ENCODE measurements at places on chromosomes 1 and 21.

DNA sequence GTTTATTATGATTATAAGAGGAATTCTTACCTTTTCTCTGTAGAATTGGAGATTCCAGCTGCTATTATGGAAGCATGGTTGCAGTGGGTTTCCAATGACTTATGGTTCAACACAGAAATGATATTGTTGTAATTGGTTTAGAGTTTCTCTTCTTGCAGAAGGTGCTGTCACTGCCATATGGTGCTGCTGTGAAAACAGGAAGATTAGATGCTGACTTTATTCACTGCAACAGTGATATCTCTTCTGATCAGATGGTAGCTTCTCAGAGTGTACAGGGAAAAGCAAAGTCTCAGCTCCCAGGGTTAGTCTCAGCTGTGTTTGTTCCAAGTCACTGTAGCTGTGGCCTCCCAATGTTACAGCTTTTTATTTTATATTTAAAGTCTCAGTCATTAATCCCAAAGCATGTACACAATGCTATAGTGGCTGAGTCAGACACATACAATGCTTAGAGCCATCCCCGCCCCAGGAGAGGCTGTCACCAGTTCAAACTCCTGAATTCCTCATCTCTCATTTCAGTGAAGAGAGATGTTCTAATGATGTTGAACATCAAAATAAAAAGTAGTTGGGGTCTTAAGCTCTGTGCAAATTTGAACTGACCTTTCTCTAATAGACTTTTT lies 42.7 kb upstream of the RGS2 start:
- no peak for DNase-seq

GRCh38 chr1:18422076-18422777 lies 58.5 kb upstream of the KLHDC7A start:
- DNase-seq, result no peak

DNA sequence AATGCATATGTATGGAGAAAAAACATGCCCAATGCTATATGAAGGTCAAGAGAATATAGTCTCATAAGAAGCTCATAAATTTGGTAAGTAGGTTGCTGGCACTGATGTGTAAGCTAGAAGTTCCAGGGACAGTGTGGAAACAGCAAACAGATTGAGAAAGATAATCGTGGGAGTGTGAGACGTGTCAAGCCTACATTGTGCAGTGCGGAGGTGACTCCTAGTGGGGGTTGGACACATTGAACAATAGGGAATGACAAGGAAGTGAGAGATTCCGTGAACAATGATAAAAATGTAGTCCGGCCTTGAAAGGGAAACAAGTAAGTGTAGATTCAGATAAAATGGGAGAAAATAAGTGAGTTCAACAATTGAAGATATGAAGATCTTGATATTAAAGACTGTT lies 788.4 kb upstream of the PRMT6 start:
- no peak for DNase-seq

GRCh38 chr21:17560377-17561025 lies 47.7 kb downstream of the CXADR start:
- no peak for DNase-seq

GRCh38 chr1:36203027-36203553 lies 21.2 kb upstream of the THRAP3 start:
- no peak for DNase-seq

DNA sequence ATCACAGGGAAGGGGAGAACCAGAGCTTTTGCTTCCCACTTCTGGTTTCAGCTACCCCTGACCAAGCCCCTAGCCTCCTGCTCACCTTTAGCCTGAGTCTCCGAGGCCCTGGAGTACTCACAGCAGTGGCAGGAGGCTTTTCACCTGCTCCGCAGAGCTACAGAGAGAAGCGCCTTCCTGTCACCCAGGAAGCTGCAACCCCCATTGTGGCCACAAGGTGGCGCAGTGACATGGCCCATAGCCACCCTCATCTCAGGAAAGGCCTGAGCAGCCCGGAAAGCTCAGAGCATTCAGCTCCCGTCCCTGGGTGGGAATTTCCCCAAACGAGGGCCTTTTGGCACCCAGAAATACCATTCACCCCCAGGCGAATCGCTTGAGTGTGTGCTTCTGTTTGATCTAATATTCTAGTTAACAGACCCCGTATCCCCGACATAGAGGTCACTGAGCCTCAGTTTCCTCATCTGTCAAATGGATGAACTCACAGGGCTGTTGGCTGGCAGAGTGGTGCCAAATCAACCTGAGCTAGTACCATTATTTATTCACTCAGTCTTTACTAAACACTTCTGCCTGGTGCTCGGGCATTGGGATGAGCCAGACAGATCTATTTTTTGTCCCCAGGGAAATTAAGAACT lies 25.3 kb downstream of the A3GALT2 start:
- DNase-seq, result peak; percentile 79

GRCh38 chr1:57536749-57537423 lies 113.0 kb upstream of the DAB1 start:
- no peak for DNase-seq

DNA sequence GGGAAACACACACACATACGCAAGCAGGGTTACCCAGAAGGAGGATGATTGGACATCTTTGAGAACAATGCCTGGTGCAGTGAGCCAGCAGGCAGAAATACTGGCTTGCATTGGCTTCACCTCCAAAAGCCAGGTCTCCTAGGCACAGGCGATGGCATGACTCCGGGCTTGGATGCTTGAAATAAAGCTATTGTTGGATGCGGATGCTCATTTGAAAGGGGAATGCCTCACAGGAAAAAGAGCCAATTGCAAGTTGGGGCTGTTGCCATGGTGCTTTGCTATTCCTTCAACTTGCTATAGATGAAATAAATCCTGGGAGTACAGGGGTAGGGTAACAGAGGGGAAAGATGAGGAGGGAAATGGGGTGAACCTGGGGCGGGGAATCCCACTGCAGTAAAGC lies 180.7 kb upstream of the SGIP1 start:
- DNase-seq, result no peak

GRCh38 chr1:180956028-180956640 lies 43.4 kb downstream of the KIAA1614 start:
- no peak for DNase-seq

DNA sequence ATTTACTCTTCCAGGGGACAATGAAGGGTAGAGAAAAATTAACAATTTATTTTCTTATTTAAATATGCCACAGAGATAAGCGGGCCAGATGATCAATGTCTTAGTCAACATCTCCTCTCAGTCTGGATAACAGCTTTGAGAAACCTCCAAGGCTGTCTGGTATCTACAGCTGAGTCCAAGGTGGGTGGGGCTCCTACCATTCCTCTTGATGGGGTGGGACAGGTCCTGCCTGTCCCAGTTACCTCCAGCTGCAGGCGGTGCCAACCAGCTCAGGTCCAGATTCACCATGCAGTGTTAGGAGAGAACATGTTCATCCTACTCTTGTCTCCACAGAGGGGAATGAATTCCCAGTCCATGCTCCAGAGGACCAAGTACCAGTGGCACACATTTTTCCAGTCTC lies 21.1 kb downstream of the CSMD2 start:
- no peak for DNase-seq

DNA sequence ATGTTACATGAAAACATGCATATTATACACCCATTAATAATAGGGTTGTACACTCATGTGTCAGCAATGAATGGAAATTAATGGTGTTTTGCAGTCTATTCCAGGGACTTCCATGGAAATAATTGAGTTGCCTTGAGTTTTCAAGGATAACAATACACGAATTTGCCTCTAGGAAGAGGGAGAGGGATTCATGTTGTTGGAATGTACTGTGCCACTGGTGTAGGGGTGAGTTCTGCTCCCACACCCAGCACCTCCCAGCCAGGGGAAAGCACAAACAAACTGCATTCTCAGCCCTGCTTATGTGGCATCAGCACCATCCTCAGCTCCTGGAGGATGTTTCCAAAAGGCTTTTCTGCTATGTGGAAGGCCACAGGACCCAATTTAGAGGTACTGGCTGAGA lies 57.8 kb downstream of the BCAR3 start:
- no peak for DNase-seq

GRCh38 chr1:206800411-206800810 lies 28.1 kb upstream of the IL10 start:
- DNase-seq, result no peak

GRCh38 chr21:33126569-33126968 lies 56.6 kb downstream of the OLIG1 start:
- no peak for DNase-seq

- no peak for DNase-seq
These were observed 60.6 kb upstream of the STUM start for GRCh38 chr1:226487921-226488320.

- no peak for DNase-seq
These were observed 3.3 kb downstream of the GPR153 start for GRCh38 chr1:6257541-6258069.

GRCh38 chr1:227069490-227069889 lies 129.4 kb downstream of the COQ8A start:
- no peak for DNase-seq

DNA sequence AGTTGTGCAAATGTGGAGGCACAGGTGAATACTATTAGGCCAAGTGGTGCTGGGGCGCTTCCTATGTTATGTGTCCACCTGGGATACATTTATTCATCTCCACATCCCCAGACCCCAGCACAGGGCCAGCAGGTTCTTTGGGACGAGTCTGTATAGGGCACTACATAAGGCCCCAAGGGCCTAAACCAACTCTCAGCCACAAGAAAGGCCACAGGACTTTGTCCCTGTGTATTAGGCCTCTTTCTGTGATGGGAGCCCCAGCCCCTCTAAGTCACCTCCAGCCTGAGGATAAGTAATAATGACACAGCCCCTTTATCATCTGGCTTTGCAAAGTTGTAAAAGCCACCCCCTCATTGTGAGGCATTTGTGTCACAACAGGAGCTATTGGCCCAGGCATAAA lies 79.2 kb upstream of the CD1D start:
- DNase-seq, result no peak

- DNase-seq, result no peak
These were observed 39.8 kb downstream of the RGS13 start for GRCh38 chr1:192675716-192676115.

DNA sequence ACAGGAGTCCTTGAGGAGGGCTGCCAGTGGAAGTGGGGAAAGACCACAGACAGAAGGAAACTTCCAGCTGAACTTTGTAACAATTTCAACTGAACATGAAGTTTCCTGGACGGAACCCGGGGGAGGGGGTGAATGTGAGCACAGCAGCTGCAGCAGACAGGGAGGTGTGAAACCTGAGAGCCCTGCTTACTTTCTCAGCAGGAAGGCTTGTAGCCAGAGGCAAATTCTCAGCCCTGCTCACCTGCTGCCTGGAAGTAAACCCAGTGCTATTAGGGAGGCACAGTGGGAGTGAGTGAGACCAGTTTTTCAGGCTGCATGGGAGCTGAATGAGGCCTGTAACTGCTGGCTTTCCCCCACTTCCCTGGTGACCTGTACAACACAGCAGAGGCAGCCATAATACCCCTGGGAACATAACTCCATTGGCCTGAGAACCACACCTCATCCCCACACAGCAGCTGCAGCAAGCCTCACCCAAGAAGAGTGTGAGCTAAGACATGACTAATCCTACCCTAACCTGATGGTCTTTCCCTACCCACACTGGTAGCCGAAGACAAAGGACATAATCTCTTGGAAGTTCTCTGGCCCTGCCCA lies 9.6 kb upstream of the SPRR2F start:
- DNase-seq, result no peak

GRCh38 chr1:228163007-228163753 lies 2.4 kb upstream of the IBA57 start:
- no peak for DNase-seq

- DNase-seq, result no peak
These were observed 20.8 kb upstream of the JAK1 start for GRCh38 chr1:64986903-64987871.

DNA sequence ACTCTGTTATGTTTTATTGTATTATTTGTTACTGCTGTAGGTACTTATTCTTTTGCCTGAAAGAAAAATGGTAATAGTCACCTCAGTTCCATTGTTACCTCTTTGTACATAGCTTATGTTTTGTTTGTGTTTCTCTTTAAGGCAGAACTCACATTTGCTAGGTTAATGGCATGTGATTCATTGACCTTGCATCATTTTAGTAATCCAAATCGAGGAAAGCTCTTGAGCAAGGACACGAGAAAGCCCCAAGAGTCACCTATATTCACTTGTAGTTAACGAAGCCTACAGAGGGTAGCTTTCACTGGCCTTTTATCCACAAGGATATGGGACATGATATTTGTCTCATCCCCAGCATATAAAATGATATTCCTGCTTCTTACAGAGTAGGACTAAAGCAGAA lies 1765.2 kb downstream of the NCAM2 start:
- no peak for DNase-seq

DNA sequence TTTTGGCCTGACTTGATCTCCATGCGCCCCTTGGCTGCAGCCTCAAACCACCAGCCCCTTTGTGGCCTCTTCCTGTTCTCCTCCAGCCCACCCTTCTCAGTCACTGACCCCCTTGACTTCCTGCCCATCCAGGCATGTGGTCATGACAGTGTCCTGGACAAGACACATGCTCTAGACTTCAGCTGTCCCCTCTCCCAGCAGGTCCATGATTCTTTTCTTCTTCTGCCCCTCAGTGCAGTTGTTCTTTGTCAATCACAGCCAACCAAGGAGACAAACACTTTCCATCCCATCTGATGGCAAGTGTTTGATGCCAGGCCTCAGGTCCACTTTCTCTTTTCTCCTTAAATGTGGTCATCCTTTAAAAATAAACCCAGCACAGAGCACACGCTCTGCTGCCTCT lies 49.7 kb downstream of the SYT6 start:
- DNase-seq, result no peak

- DNase-seq, result no peak
These were observed 641 bp upstream of the ZBTB21 start for GRCh38 chr21:42010507-42011495.

- no peak for DNase-seq
These were observed 100.1 kb downstream of the C1orf21 start for GRCh38 chr1:184486761-184487445.

GRCh38 chr1:233738850-233739249 lies 124.9 kb downstream of the KCNK1 start:
- no peak for DNase-seq

DNA sequence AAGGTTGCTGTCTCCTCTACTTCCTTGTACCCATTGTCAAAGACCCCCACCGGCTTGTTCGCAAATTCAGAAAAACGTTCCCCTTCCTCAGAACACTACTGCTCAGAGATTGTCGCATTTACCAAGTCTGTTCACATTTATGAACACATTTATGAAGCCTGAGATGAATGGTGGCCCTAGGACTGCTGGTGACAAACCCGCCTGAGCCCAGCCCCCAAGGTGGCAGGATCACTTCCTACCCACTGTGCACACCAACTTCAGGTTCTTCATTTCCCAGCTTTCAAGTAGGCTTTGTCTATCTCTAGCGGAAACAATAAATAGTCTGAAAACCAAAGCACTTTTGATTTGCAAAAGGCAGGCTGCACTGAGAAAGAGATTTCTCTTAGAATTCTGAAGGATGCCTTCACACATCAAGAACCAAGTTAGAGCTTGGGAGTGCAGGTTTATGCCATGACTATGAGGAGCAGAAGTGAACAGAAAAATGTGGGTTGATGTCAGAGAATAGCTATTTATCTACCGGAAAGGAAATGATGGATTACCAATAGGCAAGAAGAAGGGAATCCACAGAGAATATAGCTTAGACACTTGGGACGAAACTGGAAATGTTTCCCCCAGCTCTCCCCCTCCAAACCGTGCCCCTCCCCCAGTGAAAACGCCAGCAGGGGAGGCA lies 200.5 kb downstream of the TOMM20 start:
- no peak for DNase-seq

- DNase-seq, result no peak
These were observed 21.9 kb downstream of the LGALS8 start for GRCh38 chr1:236545621-236546169.

GRCh38 chr1:80731241-80731894 lies 1069.4 kb upstream of the ADGRL2 start:
- no peak for DNase-seq

All from activated CD8-positive, alpha-beta memory T cell treated with anti-CD3 and anti-CD28 coated beads for 1 hour (primary cell).